NCI-H2081 (cell line): ENCODE measurements at places on chromosomes 2 and 18.

DNA sequence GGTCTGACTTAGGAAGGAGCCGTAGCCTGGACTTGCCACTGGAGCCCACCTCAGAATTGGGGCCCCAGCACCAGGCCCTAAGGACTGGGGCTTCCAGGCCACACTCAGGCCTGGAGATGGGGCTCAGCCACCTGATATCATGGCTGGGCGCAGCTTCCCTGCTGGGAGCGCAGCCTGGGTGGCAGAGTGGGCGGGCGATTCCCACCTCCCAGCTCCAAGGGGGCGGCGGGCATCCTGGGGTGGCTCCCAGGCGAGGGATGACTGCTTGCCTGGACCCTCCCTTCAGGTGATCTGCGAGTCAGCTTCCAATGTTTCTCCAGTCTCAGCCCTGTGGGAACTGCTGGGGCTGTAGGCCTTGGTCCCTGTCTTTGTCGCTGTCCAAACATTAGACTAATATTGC lies 20.1 kb downstream of the GPR35 start:
- no peak for DNase-seq

DNA sequence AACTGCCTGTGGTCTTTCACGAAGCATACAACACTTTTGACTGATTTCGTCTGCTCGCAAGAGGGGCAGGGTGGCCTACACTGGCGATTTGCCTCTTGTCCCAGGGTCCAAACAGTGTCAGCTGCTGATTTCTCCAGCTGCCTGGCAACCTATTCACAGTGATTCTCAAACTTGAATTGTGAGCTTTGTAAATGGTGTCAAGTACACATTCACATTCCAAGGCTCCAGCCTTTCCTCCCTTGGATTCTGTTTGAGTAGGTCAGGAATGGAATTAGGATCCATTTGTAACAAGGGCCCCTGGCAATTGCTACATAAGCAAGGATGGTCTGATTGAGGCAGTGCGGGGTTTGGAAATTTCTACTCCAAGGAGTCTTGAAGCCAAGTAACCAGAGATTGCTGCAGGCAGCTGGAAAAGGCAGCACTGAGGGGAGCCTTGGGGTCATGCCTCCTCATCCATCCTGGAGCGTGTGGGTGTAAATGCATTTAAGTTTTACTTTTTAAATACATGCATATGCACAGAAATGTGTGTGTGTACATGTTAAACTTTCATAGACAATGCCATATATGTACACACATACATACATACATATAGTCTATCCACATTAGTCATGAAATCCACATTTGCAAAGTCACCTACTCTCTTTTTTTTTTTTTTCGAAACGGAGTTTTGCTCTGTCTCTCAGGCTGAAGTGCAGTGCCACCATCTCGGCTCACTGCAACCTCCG lies 86.8 kb upstream of the UXS1 start:
- no peak for DNase-seq

GRCh38 chr2:42881732-42882131 lies 89.3 kb upstream of the HAAO start:
- DNase-seq, result no peak

DNA sequence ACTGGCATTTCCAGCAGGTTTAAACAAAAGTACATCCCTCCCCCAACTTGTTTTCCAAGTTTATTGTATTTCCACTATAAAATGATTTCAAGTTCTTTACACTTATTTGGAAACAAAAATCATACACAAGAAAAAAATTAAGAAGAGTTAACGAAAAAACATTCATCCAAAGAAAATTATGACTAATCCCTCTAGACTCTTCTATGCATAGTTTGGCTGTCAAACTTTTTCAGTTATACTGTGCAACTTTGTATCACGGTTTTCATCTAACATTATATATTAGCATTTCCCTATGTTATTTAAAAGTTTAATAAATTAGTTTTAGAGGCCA lies 627 bp downstream of the WDCP start:
- no peak for DNase-seq

DNA sequence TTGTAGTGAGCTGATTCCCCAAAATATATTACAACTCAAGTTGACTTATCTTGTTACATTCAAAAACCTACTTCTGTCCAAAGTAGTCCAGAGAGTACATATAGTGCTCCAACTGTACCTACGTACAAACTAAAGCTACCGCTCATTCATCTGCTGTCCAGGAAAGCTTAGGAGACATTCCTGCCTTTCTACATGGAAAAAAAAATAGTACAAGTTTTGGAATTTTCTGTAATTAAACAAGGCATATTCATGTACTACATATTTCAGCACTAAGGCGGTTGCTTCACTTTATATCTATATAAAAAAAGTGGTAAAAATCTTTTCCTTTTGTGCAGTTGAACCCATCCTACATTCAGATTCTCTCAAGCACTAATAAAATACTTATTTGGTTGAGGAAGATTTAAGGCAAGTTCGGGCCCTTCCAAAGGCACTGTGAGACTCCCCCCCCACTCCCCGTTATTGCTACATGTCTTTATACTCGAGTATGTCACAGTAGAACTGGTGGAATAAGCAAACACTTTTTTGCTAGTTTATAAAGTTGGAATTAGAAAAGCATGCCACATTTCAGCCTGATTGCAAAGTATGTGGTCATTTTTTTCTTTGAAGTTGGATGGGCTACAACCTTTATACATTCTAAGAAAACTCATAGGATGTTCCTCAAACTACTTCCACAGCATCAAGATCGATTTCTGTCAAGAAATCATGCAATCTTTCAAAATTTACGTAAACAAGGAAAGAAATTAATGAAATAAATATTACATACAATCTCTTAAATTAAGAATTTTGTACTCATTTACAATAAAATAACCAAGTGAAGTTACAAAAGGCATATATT lies 3.7 kb downstream of the ZFP36L2 start:
- no peak for DNase-seq

GRCh38 chr2:6429210-6429986 lies 436.3 kb downstream of the CMPK2 start:
- no peak for DNase-seq

GRCh38 chr2:204834716-204835384 lies 289.6 kb downstream of the PARD3B start:
- no peak for DNase-seq

DNA sequence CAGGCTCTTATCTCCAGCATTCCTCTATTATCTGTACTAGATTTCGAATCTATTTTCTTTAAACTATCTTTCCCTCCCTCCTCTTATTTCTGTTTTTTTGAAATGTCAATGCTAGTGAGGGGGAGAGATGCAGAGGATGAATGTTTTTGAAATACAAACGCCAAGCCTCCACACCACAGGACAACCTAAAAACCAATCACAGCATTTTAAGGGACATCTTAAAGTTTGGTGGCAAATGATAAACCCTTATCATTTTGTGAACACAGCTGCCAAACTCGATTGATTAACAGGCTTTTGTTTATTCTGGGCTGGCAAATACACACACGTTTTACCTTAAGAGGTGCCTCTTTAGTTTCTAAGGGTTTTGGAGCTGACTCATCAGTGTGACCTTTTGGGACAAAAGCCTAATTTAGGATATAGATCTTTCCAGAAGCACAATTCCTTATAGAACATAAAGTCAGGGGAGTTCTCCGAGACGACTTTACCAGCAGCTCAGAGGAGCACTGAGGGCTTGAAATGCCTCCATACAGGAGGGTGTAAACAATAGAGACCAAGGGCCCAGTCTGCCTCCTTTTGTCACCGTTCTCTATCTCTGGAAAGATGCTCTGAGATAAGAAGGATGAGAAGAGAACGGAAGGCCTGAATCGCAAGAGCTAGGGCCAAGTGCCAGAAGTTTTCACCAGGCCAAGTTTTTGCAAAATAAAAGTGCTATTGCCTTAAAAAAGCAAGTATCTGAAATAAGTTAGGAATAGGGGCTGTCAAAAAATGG lies 4.2 kb upstream of the MEIS1 start:
- no peak for DNase-seq

DNA sequence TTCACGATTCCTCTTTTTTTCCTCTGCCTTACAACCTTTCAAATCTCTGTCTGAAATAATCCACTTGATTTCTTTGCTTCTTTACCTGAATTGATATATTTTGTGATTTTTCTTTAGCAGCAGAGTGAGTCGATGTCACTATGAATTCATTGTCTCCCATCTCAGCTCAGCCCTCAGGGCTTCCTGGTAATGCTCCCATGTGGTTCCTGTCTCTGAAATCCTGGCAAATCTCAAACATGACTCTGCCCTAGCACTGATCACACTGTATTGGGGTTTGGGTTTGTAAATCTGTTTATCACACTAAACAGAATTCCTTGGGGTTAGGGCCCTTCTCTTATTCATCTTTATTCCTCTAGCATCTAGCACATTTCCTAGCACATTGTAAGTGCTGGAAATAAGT lies 43.0 kb upstream of the MSTN start:
- DNase-seq, result no peak

- DNase-seq, result no peak
These were observed 25.7 kb upstream of the MSGN1 start for GRCh38 chr2:17790536-17790935.

GRCh38 chr2:151826737-151827157 lies 1.5 kb downstream of the ARL5A start:
- DNase-seq, result no peak

- DNase-seq, result no peak
These were observed 464.0 kb downstream of the FBXO15 start for GRCh38 chr18:73683409-73684238.

- no peak for DNase-seq
These were observed 122.4 kb downstream of the NFATC1 start for GRCh38 chr18:79518028-79518682.

DNA sequence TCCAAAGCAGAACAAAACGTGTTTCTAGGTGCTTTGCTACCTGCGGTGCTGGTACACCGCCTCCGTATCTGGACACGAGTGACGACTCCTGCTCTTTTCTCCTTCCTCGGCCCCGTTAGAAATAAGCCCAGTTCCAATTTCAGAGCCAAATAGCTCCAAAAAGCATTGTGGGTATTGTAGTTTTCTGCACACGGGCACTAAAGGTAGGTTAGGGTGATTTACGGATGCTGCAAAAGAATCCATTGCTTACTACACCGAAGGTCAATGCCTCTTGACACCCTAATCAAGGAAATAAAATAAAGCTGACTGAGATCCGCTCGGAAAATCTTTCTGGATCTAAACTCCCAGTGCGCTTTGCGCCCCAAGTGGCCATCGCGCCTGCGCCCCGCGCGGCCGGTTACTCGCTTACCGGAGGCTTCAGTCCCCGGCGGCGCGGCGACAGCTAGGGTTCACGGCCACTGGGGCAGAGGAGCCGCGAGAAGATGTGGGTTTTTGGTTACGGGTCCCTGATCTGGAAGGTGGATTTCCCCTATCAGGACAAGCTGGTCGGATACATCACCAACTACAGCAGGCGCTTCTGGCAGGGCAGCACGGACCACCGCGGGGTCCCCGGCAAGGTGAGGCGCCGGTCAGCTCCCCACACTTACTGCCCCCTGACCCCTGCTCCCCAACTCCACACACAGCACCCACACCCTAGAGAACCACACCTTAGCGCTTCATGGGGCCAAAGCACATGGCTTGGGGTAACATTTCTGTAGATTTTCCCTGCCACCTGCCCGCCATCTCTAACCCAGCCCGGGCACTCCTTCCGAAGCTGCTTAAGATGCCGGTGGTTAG lies at the start of gene CHAC2:
Gene CHAC2 (plus strand): TSS at position 400 of the 837 bp plus-strand sequence. CDS start 83 bp downstream, at position 483.
- DNase-seq, result peak; percentile 88

DNA sequence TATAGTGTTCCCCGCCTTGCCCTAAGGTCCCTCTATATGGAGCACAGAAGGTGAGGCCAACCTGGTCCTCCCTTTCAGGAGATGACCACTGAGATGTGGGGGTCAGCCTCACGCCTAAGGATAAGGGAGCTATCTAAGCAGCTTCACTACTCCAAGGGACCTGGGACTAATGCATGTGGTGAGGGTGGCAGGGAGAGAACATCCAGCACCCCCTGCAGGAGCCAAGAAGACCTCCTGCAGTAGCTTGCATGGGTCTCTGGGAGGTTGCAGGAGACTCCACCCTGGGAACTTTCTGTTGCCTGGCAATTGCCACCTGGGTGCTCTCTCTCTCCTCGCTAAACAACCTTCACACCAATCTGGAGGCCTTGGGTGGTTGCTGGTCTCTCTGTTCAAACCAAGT lies 93.0 kb upstream of the KLHL29 start:
- no peak for DNase-seq

- DNase-seq, result no peak
These were observed 127.1 kb downstream of the DSC3 start for GRCh38 chr18:30915336-30915988.

DNA sequence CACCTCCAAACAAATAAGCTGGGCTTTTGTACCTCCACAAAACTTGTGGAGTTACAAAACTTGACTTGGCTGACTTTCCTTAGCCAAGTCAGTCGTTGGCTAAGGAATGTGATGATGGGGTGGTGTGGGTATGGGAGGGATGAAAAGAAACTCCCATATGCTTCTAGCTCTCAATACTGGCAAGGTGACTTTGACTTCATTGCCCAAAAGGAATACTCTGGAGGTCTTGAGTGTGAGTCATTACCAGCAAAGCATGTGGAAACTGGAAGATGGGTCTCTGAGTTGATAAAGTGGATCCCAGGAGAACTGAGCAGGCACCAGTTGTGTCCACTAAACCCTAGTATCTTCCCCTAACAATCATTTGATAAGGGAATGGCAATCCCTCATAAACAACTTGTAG lies 226.7 kb downstream of the GULP1 start:
- no peak for DNase-seq

DNA sequence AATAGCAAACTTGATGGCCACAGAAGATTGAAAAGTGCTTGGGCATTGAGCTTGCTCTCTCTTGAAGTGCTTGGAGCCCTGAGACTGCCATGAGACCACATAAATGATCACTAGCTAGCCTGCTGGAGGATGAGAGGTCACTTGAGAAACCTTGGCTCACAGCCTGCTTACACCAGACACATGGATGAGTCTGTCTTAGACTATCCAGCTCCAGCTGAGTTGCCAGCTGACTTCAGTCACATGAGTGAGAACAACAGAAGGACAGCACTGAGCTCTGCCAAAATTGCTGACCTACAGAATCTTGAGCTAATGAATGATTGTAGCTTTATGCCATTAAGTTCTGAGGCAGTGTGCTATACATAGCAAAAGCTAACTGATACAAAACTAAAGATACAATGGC lies 18.1 kb downstream of the NABP1 start:
- DNase-seq, result no peak

GRCh38 chr2:180980943-180981911 lies 822 bp downstream of the UBE2E3 start:
- peak; percentile 51 for DNase-seq

DNA sequence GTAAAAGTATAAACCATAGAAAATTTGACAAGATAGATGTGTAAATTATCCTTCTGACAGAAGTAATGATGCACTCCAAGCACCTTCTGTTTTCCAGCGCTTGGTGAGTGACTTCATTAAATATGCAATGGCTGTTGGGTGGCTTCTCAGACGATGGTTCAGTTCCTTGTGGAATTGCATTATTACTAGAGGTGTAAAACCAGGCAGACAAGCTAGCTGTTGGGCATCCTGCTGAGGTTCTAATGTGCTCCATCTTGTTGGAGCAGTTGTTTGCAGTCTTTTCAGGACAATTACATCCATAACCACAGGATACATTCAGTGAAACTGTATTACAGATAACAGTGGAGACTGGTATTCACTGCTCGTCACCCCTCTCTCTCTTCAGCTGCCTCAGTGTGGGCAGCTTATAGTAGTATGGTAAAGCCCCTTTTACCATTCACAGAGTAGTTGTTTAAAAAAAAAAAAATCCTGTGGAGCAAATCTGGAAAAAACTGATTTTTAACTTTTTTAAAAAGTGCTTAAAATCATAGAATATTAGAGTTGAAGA lies 143.5 kb downstream of the AGPS start:
- DNase-seq, result peak; percentile 71
